Progenitor cell of endocrine pancreas (in vitro differentiated cells): ENCODE measurements at places on chromosomes 6 and 20. TPM values are rescaled to one million over a fixed set of nuclear protein-coding genes. Genes with fewer than 3 reads are reported as not detected.

- no peak for DNase-seq
Observed at GRCh38 chr6:45803071-45803470, 212.6 kb downstream of the CLIC5 start.

- DNase-seq, result no peak
Observed at GRCh38 chr20:61690993-61691838, 374.5 kb downstream of the TAF4 start.

- DNase-seq, result no peak
Observed at GRCh38 chr6:154247119-154247861, 109.3 kb downstream of the IPCEF1 start.

DNA sequence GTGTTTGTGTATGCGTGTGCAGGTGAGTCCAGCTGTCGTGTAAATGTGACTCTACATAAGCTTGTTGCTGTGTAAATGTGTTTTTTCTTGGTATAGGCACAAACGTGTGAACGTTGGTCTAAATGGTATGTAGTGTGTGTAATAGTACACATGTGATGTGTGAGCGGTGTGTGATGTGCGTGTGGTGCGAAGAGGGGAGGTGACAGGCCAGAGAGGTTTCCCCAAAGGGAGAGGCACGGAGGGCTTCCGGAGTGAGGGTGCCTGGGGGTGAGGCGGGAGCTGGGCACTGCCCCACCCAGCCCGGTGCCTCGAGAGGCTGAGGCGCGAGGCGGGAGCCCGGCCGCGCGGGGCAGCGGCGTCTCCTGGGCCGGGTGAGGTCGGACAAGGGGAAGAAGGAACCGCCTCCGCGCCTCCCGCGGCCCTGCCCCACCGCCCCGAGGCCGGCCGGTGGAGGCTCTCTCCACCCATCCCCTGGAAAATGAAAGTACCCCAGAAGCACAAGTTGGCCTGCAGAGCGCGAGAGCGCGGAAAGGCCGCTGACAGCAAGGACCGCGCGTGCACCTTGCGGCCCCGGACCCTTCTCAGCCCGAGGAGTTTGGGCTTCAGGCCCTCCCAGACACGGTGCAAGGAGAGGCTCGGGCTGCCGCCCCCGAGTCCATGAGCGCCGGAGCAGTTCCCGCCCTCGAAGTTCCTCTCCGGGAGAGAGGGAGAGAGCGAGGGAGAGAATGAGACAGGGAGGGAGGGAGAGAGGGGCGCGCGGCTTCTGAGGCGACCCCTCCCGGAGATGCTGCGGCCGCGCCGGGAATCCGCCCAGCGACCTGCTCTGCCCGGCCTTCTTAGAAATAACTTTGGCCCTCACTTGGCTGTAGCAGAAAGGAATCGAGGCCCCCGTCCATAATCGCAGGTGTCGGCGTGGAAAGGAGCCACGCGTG lies 43.2 kb upstream of the OSTM1 start:
- peak; percentile 24 for DNase-seq

DNA sequence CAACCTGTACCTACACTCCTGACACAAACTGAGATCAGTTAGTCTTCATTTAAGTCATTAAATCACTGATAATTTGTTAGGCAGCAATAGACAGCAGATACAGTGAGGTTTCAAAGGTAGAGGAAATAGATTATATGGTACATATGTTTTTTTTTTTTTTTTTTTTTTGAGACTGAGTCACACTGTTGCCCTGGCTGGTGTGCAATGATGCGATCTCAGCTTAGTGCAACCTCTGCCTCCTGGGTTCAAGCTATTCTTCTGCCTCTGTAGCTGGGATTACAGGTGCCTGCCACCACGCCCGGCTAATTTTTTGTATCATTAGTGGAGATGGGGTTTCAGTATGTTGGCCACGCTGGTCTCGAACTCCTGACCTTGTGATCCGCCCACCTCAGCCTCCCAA lies 38.2 kb upstream of the KIF13A start:
- no peak for DNase-seq

- DNase-seq, result no peak
Observed at GRCh38 chr20:13458860-13459451, 179.8 kb downstream of the TASP1 start.

DNA sequence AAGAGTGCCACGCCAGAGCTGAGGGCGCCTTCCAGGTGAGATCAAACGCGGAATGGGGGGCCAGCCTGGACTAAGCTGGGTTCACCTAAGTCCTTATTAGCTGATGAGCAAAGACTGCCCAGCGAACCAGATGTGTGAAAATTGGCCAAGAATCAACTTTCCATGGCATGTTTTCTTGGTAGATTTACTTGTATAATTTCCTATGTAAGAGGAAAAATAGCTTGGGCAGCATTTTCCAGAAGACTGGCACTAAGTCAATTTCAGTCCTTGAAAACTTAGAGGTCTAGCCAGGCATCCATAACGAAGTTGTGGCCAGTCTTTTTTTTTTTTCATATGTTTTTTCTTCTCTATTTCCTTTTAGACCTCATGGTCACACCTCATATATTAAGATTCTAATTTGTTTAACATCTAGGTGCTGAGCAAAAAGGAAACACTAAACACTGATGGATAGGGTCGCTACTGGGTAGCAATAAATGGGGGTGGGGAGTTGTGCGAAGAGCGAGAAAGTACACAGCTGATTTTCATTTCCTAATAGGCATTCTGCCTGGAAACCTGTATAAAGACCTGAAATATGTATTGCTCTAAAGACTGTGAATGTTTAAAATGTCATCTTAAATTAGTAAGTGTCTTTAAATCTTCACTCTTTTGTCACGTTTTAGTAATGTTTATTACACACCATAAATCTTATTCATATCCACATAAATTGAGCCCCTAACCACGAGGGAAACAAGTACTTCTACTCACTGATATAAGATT lies 188.8 kb downstream of the CD83 start:
- DNase-seq, result no peak

DNA sequence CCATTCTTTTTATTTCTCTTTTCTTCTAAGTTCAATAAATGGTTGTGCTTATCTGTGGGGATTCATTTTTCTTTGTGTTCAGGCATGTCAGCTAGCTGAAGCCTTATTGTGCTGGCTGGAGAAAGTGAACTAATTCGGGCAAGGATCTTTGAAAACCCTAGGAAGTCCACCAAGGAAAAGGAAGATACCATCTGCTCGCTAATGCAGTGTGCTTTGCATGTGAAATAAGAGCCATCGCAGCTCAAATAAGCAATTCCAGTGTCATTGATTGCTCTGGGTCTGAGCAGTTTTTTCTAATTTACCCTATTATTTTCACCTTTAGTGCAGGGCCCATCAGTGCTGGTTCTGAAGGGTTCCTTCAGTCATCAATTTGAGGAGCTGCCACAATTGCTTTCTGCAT lies 309.4 kb upstream of the SOX4 start:
- no peak for DNase-seq

The RAET1L gene
- total RNA-seq, result not detected in 2 replicates

The TNFRSF21 gene
- total RNA-seq, result 46.3 and 49.7 TPM in 2 replicates

The DTD1 gene
- total RNA-seq, result 26.8 and 28.5 TPM in 2 replicates

The ARHGAP40 gene
- 0.13 TPM in 1 of 2 replicates, not detected in the other for total RNA-seq

The ANKRD60 gene
- total RNA-seq, result not detected in 2 replicates
